ENCODE measurements at places on chromosomes 2 and 18. TPM values are rescaled to one million over a fixed set of nuclear protein-coding genes. Genes with fewer than 3 reads are reported as not detected.

DNA sequence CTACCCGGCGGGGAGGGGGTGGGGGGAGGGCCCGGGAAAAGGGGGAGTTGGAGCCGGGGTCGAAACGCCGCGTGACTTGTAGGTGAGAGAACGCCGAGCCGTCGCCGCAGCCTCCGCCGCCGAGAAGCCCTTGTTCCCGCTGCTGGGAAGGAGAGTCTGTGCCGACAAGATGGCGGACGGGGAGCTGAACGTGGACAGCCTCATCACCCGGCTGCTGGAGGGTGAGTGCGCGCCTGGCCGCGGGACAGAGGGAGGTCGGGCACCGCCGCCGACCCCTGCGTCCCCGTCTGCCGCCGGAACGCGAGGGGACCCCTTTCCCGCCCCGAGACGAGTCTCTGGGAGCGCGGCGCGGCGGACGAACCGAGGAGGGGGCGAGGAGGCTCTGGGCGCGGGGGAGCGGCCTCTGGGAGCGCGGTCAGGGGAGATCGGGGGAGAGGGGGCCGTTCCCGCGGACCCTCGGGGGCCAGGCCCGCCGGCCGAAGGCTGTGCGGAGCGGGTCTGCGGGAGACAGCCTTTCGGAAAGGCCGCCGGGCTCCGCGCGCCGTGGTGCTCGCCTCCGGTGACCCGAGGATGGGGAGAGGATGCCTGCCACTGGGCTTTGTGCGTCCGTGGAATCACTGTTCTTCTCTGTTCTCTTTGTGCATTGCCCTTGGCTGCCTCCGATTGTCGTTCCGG is 463 bp downstream of the PPP1CB start:
- no peak for DNase-seq

- DNase-seq, result no peak
Observed at GRCh38 chr2:189552334-189552990, 28.1 kb downstream of the SLC40A1 start.

DNA sequence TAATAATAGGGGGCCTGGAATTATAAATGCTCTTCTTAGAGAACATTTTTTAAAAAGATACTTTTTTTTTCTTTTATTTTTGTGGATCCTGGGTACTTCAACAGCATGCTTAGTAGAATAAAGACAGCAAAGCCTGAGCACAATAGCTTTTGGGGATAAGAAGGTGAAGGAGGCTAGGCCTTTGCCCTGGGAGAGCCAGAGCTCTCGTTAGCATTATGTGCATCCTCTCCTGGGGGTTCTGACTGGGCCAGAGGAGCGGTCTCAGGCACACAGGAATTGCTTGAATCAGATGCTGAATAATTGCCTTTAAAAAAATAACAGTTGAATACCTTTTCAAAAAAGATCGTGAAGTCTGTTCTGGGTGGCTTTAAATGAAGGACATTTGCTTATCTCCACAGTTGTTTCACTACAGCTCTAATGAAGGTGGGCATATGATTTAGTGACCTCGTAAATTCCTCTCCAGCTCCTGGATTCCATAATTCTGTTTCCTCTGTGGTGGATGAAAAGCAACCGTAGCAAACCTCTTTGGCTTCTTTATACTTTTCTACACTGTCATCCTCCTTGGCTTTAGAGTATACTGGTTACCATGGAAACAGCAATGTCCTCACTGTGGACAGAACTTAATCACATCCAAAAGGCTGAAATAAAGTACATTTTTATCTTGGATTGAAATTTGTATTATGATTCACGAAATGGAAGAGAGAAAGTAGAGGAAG is 133.8 kb downstream of the MAIP1 start:
- no peak for DNase-seq

GRCh38 chr2:207816546-207816945 is 46.8 kb upstream of the FZD5 start:
- DNase-seq, result no peak

DNA sequence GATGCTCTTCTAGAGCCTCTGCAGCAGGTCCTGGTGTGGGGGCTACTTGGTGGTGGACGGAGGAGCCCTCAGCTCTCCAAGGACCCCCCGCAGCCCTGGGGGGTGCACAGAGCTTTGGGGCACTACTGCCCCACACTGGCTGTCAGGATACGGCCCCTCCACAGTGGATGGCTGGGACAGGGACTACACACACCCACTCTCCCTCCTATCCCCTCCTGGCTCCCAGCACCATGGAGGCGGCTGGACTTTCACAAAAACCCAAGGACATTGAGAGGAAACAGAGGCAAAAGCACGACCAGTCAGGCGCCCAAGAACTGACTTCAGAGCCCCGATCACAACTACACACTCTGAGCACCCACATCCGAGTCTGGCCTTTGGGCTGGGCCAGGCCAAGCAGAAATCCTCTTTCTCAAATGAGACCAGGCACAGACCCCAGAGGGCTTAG is 12.6 kb downstream of the GPR35 start:
- no peak for DNase-seq

- DNase-seq, result no peak
Observed at GRCh38 chr2:7015007-7015950, 98.1 kb downstream of the RNF144A start.

Gene ACVR2A
- 7.9 TPM for total RNA-seq

Gene FBXO36
- 0.98 TPM for total RNA-seq

Gene CHRNG
- not detected for total RNA-seq

Gene COBLL1
- 21.1 TPM for total RNA-seq

Gene SOX11
- total RNA-seq, result 0.71 TPM

Gene SGPP2
- 13.0 TPM for total RNA-seq

Gene KCNJ3
- 73.3 TPM for total RNA-seq

Gene ANKRD62
- total RNA-seq, result not detected

All from right atrium auricular region (tissue), 2 donors.